GM19239 (cell line): ENCODE measurements at places on chromosomes 12 and 14.

DNA sequence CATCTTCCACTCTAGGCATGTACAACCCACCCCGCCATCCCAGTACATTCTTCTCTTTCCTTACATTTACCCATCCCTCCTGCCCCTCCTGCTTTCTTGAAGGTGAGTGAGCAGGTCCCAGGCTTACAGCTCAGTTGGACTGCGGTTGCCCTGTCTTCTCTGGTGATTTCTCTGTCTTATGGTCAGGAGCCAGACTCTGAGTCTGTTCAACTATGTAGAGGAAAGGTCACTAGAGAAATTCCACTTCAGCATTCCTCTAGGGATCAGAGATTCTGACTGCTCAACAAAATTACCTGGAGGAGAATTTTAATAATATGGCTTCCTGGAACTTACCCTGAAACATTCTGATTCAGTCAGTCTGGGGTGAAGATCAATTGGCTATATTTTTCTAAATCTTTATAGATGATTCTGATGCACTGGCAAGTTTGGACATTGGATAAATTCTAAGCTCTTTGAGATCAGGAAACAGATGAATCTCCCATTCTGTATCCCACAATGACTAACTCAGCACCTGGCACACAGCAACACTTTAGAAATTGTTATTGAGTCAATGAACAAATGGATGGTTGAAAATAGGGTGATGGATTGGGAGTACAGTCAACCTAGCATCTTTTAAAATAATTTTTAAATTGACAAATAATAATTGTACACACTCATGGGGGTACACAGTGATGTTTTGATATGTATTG lies 128.6 kb upstream of the HIF1A start:
- DNase-seq: no peak

DNA sequence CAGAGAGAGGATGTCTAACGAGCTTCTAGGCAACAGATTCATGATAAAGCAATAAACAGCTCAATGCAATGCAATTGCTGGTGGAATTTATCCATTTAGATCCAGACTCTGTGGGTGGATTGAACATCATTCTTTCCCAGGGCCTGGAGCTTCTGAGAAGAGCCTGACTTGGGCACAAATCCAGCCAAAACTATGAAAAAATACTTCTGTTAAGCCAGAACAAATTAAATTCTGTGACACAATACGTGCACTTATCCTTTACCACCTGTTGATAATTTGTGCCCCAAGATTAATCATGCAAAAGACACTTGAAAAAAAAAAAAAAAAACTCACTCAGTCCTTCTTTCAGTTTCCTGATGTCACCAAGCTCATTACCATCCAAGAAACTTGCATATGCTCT lies 446.0 kb upstream of the DCN start:
- no peak for DNase-seq

DNA sequence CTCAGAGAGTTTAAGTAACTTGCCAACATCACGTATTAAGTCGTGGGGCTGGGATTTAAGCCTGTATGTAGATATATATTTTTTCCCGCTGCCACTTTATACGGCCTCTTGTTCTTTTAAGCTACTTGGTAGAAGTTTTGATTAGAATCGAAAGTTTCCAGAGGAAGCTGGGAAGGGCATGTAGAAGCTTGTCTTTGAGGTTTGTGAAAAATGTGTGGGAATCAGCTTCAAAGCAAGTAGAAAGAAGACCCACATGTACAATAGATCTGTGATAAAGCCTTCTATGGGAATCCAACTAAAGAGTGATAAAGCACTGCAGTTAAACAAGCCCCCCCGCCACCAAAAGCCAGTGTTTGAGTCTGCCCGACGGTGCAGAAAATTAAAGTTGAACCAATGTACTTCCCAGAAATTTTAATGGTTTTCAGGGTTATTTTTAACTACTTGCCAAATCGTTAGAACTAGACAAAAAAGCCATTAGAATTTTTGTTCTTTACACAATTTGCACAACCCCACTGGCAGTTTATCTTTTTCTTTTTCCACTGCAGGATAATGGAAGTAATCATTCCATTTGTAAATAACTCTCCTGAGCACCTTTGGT lies 25.5 kb downstream of the SERPINA11 start:
- no peak for DNase-seq

- DNase-seq: peak; percentile 28
Observed at GRCh38 chr14:102085948-102086708, 716 bp downstream of the HSP90AA1 start.

- DNase-seq: no peak
Observed at GRCh38 chr12:57736741-57737466, 1.6 kb downstream of the AGAP2 start.

DNA sequence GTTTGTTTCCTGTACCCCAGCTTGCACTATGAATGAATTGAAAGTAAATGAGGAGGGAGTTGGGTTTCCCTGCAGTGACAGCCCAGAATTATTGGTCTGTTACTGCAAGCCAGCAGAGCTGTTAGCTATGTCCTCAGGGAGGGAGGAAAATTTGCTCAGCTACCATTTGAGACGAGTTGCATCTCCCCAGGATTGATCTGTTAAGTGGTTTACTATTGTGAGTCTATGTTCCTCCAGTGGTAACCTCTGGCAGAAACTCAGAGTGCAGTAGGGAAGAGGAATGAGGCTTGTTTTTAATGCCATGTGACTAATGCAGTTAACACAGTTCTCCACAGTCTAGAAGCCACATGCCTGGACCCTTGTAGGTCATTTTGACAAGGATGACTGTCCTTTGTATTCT lies 173.9 kb downstream of the SLC15A4 start:
- no peak for DNase-seq

DNA sequence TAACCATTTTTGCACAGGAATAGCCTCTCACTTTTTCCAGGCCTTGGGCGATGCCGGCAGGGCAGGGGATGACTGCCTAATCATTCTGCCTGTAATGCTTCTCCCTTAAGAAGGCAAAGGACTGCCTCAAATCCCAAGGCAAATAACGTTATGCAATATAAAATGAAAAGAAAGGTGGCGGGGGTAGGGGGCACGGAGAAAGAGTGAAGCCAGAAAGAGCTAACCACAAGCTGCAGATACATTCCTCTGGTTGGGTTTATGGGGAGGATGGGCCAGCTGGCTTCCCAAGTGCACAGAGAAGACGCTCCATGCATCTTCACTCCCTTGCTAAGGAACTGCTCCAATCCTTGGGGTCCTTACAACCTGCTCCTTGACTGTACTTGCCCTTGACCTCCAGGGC lies 229.5 kb downstream of the FOXN3 start:
- no peak for DNase-seq

DNA sequence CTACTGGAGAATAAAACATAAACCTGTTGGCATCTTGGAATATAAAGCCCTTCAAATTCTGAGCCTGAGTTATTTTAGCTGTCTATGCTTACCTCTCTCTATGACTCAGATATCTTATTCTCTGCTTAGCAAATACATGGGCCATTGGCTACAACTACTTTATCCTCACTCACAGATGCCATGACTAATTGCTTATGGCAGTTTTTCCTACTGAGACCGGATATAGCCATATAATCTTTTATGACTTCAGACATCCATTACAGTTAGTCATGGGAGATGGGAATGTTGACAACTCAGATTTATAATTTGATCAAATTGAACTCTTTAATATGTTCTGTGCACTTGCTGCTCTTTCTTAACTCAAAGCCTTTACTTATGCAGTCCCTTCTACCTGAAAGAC lies 502.4 kb upstream of the ATP2B1 start:
- DNase-seq: no peak

- no peak for DNase-seq
Observed at GRCh38 chr14:95741038-95741490, 27.1 kb upstream of the TCL1A start.

GRCh38 chr12:713281-713875 lies 39.0 kb upstream of the WNK1 start:
- no peak for DNase-seq

- DNase-seq: no peak
Observed at GRCh38 chr14:100539003-100539660, 48.1 kb downstream of the BEGAIN start.

DNA sequence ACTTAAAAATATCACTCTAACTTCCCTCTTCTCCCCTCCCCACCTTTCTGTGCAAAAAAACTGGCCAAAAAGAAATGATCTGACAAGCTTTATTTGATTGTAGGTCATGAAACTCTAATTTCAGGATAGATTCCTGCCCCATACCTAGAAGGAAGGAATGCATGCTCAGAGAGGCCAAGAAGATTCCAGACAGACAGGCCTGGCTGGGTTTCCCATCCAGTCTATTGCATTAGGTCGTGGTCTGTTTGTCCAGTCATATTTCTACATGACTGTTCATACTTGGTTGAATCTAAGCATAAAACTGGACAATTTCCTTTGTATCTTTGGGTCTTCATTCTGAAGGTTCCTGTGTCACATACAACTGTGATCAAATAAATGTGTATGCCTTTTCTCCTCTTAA lies 20.0 kb upstream of the SLC15A5 start:
- DNase-seq: no peak

DNA sequence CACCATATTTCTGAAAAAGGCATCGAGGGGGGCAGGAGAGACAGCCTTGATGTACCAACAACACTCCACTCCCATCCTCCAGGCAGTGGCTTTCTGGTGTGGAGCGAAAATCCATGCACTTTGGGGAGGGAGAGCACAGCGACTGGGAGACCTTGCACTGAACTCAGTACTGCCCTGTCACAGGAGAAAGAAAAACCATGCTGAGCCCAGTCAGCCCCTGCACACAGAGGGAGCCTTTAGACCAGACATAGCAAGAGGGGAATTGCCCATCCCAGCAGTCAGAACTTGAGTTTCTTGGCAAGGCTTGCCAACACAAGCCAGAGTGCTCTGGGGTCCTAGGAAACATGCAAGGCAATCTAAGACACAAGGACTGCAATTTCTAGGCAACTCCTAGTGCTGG lies 24.8 kb upstream of the SLC6A15 start:
- DNase-seq: no peak

GRCh38 chr12:132545955-132546354 lies 56.0 kb downstream of the FBRSL1 start:
- DNase-seq: no peak

GRCh38 chr14:99986396-99986795 lies 78.8 kb upstream of the EVL start:
- DNase-seq: no peak

- DNase-seq: no peak
Observed at GRCh38 chr12:27751386-27752047, 28.5 kb upstream of the KLHL42 start.

GRCh38 chr12:109943811-109944210 lies 43.7 kb downstream of the TCHP start:
- DNase-seq: no peak

GRCh38 chr14:40229676-40230075 lies 797.4 kb upstream of the FBXO33 start:
- no peak for DNase-seq

DNA sequence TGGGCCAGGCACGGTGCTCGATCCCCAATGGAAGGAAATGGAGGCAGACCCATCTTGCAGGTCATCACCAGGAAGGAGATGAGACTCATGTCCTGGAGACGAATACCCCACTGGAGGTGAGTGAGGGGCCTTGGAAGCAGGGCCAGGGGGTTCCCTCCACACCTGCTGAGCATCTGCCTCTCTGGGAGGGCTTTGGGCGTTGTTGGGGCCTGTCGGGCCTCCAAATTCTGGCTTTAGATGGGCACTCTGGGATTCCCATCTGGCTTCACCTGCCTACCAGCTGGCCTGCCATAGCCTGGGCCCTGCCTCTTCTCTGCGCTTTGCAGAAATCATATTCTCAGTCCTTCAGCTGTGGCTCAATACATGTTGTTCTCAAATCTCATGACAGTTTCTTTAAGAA lies 13.9 kb downstream of the RTL1 start:
- no peak for DNase-seq

DNA sequence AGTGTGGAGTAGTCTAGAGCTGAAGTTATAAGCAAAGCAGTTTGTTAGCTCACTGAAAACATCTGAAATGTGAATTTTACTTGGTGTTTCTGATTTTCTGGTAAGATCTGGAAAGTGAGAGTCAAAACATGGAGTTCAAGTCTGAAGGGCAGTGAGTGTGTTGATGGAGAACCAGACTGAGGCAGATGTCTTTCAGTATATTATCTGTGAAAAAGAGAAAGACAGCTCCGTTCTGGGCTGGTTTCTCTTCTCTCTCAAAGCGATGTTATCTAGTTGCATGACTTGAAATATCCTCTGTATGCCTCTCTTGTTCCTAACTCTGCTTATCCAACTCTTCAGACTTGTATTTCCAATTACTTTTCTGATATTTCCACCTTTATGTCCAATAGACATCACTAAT lies 381.9 kb upstream of the RGS6 start:
- DNase-seq: no peak

GRCh38 chr12:62522984-62523383 lies 56.4 kb downstream of the MON2 start:
- DNase-seq: no peak

DNA sequence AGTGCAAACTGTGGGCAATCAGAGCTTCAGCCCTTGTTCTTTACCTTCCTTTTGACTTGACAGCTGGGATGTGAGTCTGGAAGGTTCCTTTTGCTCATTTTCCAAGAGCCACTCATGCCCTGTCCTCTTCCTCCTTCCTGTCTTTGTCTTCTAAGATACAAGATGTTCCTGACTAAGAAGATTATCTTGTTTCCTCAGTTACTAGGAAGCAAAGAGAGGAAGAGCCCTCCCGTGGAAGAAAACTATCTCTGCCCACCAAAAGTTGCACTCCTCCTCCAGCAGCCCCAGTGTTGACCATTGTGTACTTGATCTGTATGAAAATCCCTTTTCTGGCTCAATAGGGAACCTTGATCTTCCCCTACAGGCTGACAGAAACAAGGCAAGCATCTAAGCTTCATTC lies 138.0 kb downstream of the C12orf75 start:
- no peak for DNase-seq

DNA sequence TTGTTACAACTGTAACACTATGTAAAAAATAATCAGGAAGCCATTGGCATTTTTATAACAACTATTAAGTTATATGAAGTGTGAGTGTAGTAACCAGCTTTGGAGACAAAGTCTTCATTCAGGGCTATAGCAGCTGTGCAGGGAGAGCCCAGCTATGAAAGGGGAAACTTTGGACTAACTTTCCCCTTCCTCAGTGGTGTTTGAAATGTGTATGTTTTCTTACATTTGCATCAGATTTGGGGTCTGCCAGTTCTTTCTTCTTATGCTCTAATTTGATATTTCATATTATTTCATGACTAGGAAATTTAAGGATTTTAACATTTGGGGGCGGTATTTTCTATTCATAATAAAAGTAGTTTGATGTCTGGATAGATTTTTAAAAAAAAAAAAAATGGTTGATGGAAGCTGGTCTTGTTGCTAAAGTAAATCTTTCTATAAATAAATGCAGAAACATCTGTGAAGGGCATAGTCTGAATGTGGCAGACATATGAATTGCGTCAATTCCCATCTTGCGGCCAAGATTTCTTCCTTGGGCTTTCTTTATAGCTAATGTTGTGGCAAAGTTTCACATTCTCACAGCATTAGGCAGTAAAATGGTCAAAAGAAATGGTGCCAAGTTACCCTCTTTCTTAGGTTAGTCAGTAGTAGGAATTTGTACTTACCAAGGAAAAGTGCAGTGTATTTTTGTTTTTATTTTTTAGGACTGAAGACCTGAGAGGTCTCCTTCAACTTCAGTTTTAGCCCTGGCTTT lies 35.6 kb downstream of the RASSF8 start:
- no peak for DNase-seq

DNA sequence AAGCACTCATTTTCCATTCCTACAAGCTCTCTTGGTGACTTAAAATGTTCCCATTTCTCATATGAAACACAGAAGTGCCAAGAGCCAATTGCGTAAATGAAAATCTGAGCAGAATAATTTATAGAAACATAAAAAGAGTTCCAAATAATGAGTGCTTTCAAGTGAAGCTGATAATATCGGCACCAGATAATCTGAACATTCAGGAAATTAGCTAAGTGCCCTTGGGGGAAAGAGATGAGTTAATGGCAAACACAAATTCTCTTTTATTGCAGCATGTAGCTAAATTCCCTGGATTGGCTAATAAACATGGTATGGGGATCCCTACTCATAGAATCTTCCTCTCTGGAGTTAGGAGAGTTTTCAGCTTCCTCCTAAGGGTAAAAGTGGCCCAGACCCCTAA lies 46.7 kb downstream of the DAD1 start:
- no peak for DNase-seq
